ENCODE measurements at places on chromosomes 16 and 17.
A peak's percentile ranks its signal among the peaks of the same experiment; 100 is the strongest.

GRCh38 chr17:78534492-78535272 lies 42.5 kb downstream of the DNAH17 start:
- no peak for DNase-seq

- no peak for DNase-seq
These were observed 7.5 kb downstream of the NATD1 start for GRCh38 chr17:21245639-21246084.

- no peak for DNase-seq
These were observed 646.6 kb downstream of the TOX3 start for GRCh38 chr16:51900221-51900780.

DNA sequence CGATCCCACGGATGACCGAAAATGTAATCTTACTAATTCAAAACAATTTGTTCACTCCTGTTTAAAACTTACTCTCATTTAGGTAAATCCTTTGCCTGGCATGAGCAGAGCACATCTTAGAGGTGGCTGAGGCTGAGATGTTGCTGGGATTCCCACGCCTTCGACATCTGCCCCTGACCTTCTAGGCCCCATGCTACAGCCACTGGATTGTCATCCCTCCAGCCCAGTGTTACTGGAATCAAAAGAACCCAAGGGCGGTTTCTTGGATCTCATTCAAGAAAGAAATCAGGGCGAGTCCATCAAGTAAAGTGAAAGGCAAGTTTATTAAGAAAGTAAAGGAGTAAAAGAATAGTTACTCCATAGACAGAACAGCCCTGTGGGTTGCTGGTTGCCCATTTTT lies 64.5 kb upstream of the SHISA6 start:
- no peak for DNase-seq

GRCh38 chr16:80309178-80309577 lies 231.6 kb upstream of the DYNLRB2 start:
- no peak for DNase-seq

DNA sequence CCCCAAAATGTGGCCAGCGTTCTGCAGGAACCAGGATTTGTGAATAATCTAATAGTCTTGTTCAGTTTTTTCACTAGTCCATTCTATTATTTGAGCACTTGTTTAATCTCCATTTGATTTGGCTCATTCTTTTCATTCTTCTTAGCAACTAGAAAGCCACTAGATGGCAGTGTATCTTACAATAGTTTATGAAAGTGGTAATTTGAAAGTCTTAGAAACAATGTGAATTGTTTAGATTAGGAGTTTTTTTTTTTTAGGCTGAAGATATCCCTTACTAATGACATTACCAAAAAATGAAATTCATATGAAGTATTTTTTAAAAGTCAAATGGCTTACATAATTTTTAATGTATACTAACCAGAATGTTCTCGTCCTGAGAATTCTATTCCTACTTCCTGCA lies 6.7 kb downstream of the ERI2 start:
- DNase-seq, result no peak

- peak; percentile 66 for DNase-seq
These were observed 35.4 kb downstream of the TBCD start for GRCh38 chr17:82787081-82787848.

- no peak for DNase-seq
These were observed 66.7 kb downstream of the CCDC182 start for GRCh38 chr17:57678393-57678792.
